HFFc6 (cell line): ENCODE measurements at places on chromosomes 2 and 18.
A peak's percentile ranks its signal among the peaks of the same experiment; 100 is the strongest.

- no peak for DNase-seq
These were observed 5.8 kb downstream of the CRIM1 start for GRCh38 chr2:36361396-36361795.

DNA sequence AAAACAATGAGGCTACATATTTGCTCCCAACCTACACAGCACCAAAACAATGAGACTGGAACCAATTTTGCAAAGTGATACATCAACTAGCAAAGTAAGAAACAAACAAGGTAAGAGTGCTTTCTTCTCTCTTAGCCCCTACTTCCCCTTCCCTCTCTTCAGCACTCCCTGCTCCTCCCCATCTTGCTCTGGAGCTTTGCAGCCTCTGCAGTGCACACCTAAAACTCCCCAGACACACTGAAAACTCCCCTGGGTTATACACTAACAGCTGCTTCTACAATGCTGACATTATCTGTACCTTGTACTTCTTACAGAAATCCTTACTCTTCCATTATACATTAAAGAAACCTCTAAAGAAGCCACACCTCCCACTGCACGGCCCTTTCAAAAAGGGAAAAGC lies 93.7 kb downstream of the RBMS1 start:
- no peak for DNase-seq

DNA sequence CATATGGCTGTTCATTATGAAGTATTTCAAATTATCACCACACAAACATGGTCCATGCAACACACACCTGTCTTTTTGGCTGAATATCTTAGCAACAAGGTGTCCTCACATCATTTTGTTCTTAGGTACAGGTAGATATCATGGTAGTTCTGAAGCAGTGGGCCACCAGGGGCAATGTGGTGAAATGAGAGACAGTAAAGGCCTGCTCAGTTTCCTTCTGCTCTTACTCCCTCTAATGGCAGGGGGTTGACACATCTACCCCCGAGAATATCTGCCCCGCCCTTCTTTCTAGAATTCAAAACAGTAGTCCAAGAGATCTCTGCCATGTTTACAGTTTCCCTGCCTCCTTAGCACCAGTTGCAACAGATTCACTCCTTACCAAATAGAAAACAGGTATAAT lies 147.0 kb upstream of the KLHL14 start:
- DNase-seq = no peak

DNA sequence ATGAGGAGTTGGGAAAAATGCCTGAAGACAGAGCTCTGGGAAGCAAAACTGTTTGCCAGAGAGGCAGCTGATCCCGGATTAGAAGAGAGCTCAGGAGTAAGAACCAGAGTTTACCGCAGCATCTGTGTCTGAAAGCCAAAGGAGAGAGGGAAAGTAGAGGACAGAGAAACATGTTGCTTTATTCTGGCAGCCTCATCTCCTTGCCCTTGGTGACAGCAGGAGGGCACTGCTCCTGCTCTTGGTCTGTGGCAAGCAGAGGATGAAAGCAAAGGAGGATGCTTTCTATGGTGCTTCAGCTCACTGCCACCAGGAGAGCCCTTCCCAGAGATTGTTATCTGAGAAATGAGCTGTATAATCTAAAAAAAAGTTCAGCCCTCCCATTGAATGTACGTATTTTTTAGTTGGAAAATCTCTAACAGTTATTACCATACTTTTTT lies 7.7 kb downstream of the SLC1A4 start:
- DNase-seq = no peak

DNA sequence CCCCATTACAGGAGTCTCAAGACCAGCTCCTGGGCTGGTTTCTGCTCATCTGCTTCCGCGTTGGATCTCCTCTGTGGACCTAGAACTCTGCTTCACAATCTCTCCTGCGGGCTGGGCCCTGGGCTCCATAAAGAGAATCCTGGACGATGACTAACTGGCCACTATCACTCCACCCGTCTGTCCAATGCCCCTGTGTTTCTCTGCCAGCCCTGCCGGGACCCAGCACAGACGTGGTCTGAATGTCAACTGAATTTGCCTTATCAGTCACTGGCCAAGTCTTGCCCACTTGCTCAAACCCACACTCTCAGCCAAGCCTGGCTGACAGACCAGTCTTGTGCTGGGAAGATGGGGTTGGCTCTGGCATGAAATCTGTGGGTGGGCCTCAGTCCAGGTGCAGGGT lies 17.4 kb downstream of the KIF3C start:
- DNase-seq = no peak

DNA sequence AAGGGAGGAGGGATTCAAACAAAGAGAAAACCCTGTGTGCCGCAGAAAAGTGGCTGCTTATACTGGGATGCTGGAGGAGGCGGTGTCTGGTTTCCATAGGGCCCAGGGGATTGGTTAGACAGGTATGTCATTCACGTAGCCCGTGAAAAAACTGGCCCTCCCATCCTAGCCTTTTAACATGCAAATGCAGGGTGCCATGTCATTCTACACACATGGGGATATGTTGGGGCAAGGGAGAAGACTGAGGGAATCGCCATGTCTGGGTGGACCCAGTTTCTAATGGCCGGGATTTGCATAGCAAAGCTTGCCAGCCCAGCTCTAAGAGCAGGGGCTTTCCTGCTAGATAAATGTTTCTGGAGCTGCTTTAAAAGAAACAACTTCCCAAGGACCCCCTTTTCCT lies 8.2 kb upstream of the RNU2-63P start:
- no peak for DNase-seq

- no peak for DNase-seq
These were observed 103.8 kb upstream of the TPO start for GRCh38 chr2:1309507-1309906.

- DNase-seq = no peak
These were observed 342.3 kb downstream of the DCC start for GRCh38 chr18:52682260-52682659.

- no peak for DNase-seq
These were observed 5.0 kb upstream of the PKDCC start for GRCh38 chr2:42042631-42043355.

DNA sequence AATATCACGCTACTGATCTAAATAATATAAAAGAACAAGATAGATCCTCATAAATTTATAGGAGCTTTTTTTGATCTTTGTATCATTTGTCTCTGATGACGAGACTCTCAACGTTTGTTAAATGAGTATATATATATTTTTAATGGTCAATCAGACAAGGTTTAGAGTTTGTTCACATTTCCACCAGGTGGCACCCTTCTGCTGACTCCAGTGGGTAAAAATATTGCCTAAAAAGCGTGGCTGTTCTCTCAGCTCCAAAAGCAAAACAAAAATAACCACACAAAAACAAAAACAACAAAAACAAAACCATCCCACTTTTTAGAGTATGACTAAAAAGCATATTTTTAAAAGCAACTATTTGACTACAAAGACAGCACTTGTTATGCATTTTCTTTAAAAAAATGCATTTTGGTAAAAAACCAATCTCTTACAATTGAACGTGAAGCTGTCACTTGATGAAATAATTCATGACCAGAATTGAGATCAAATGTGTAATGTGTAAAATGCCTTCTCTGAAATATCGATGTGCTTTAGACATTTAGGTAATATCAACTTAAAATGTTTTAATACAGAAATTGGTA lies 723.2 kb downstream of the DPP10 start:
- DNase-seq = peak; percentile 27

DNA sequence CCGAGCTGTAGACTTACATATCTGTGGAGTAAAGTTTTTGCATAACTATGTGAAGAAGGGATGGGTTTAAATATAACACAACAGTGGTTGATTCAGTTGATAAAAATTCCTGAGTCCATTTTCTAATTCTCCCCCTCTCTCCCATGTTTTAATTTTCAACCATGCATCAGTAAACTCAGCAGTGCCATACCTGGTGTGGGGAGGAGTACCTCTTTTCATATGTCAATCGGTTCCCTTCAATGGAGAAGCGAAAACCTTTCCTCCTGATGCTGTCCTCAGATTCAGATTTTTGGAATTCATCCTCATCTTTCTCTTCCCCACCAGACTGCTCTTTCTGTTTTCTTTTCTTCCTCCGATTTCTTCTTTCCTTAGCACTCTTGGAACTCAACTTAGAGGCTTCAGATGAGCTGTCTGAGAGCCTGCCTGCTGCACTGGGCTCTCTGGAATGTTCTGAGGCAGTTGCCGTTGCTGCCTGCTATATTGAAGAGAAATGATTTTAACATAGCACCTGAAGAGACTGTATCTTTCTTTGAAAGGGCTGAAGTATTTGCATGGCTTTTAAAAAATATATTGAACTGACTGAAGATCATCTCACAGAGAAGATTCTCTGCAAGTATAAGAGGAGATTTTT lies 82.9 kb downstream of the SCN1A start:
- DNase-seq = no peak

DNA sequence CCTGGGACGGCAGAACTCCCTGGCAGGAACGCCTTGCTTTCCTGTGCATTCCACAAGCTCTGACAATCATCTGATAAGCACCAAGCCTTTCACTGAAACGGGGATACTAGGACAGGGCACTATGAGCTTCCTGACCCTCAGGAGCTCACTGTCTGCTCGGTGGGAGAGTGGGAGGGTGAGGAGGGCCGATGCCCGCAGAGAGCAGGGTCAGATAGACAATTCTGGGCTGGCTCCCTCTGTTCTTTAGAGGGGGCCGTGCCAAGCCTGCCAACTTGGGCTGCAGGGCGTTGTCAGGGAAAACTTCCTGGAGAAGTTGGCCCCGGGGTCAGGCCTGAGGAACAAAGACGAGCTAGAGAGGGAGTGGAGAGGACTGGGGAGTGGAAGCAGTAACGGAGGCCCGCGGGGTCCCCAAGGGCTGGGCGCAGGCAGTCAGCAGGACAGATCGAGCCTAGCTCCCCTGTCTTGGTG lies 82.0 kb downstream of the CTAGE1 start:
- DNase-seq = no peak

- no peak for DNase-seq
These were observed 13.6 kb upstream of the INHBB start for GRCh38 chr2:120332384-120332783.

- no peak for DNase-seq
These were observed 284.6 kb upstream of the UBE2E3 start for GRCh38 chr2:180695586-180696401.

- no peak for DNase-seq
These were observed 679 bp downstream of the CLK1 start for GRCh38 chr2:200863782-200864175.

DNA sequence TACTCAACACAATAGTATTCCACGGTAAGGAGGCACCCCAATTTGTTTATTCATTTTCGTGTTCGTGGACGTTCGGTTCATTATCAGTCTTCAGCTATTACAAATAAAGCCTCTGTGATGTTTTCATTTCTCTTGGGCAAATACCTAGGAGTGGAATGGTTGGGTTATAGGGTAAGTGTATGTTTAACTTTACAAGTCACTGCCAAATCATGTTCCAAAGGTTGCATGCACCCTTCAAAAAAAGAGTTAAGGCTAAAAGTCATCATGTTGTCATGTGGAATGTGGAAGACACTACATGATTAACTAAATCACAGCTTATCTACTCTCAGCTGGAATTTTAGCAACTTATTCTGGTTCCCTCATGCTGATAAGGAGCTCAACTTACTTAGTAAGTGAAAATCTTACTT lies 15.8 kb downstream of the INO80C start:
- no peak for DNase-seq

GRCh38 chr2:240392084-240392947 lies 43.1 kb upstream of the GPC1 start:
- peak; percentile 71 for DNase-seq

DNA sequence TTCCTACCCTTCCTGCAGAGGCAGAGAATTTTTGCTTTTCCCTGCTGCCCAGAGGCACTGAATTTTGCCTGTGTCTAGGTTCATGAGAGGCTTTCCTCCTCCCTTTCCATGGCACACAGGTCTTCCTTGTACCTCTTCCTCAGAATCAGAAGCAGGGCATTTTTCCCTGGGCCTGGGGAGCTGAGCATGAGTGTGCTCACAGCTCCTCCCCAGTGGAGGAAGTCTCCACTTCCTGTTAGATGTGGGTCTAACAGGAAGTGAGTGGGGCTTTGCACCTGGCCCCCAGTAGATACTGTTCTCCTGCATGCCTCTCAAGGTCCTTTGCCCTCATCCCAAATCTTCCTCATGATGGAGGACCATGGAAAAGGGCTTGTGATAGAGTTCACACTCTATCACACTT lies 297.2 kb upstream of the FIGN start:
- DNase-seq = no peak

GRCh38 chr2:26769089-26769761 lies 5.1 kb downstream of the SLC35F6 start:
- no peak for DNase-seq

DNA sequence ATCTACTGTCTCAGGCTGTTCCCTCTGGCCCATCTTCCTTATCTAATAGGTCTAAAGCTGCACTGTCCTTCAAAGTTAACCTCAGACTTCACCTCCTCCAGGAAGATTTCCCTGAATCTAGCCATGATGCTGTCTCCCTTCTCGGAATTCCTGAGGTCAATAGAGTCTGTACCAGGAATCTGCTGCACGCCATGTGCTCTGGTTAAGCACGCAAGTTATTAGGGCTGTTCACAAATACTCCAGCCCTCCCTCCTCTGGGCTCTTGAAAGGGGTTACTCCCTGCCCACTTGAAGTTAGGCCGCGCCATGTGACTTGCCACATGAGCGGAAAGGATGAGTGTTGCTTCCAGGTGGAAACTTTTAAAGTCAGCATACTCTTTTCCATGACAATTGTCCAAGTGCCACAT lies 43.6 kb downstream of the MCFD2 start:
- DNase-seq = no peak

- DNase-seq = peak; percentile 33
These were observed 115.8 kb downstream of the PIGN start for GRCh38 chr18:62071071-62071470.

GRCh38 chr2:152420936-152421335 lies 86.0 kb downstream of the FMNL2 start:
- DNase-seq = no peak

- DNase-seq = no peak
These were observed 145.4 kb upstream of the LYPD6 start for GRCh38 chr2:149184991-149185390.

GRCh38 chr18:45874491-45875184 lies 49.2 kb downstream of the SIGLEC15 start:
- DNase-seq = no peak

DNA sequence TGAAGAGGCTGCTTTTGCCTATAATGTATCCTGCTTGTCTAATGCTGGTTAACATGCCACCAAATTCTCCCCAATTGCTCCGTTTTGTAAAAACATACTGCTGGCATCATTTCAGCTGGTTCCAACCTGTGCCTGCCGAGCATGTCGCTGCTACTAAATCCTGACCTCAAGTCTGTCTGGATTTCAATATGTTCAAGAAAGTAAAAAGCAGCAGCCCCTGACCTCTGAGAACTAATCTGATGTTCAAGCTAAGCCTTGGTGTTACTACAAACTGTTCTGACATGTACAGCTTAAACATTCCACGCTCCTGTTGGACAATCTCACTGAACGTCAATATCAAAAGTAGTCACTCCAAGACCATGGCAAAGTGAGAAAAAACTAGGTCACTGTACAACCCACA lies 46.3 kb downstream of the SFT2D3 start:
- no peak for DNase-seq

GRCh38 chr2:145690183-145690778 lies 1170.4 kb upstream of the ZEB2 start:
- DNase-seq = no peak

GRCh38 chr2:152428800-152429582 lies 94.0 kb downstream of the FMNL2 start:
- DNase-seq = no peak
